ENCODE measurements at places on chromosomes 5 and 9.

GRCh38 chr5:35561396-35561795 is 56.3 kb upstream of the SPEF2 start:
- no peak for DNase-seq

GRCh38 chr9:128607642-128608350 is 48.9 kb downstream of the DYNC2I2 start:
- DNase-seq, result no peak

DNA sequence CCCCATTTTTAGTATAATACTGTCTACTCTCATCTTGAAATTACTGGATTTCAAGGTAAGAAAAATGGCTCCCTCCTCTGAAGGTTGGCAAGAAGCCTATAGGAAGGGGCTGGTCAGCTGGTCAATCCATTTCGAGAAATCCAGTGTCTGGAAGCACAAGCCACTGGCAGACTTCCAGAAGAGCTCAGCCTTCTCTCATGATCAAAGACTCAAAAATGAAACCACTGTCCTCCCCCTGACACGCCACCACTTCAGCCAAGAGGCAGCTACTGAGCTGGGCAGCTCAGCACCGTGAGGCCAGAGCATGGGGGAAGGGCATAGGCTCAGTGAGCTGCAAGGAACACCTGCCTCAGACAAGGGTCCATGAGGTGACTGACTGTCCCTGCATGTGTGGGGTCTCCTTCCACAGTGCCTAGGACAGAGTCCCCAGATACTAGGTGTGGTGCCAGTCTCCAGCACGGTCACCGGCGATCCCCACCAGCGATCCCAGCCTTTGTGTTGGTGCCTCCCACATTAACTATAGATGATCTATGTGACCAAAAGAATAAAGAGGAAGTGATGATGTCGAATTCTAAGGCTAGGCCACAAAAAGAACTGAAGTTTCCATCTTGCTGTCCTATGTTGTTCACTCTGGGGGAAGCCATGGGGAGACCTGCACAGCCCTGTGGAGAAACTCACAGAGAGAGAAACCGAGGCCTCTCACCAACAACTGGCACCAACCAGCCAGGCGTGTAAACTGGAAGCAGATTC is 100.1 kb upstream of the LRRTM2 start:
- DNase-seq, result no peak

- no peak for DNase-seq
Measured at GRCh38 chr9:33939924-33940874, 108.5 kb downstream of the UBAP2 start.

GRCh38 chr9:130116346-130116745 is 55.9 kb upstream of the NCS1 start:
- no peak for DNase-seq

DNA sequence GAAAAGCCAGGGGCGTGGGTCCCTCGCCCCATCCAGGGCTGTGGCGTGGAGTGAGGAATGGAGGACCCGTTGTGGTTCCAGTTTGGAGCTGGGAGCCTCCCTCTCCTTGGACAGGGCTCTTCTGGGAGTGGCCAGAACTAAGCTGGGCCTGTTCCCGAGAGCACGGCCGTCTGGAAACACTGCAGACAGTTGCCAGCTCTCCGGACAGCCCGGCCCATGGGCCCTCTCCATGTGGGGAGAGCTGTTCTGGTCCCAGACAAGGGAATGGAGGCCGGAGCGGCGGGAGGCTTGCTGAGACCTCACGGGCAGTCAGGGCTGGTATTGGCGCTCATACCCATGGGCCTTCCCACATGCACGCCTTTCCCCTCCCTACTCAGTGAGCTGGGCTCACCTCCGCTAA is 45.2 kb upstream of the FCN2 start:
- no peak for DNase-seq

- DNase-seq, result no peak
Measured at GRCh38 chr9:37417857-37418618, 4.5 kb upstream of the GRHPR start.

GRCh38 chr9:24439456-24439855 is 106.2 kb downstream of the IZUMO3 start:
- no peak for DNase-seq

DNA sequence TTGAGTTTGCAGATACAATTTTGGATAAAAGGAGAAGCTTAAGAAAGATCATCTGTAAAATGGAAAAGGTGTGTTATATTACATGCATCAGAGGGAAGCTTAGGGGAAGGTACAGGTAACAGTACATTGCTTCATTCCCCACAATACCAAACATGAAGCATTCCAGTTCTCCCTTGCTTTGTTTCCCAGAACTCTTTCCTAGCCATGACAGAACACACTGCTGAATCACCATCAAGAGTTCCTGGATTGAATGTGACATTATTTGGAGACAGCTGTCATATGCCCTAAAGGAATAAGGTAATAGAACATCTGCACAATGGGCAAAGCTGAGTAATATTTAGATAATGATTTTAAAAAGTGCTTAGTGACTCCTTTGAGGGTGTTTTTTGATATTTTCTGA is 303.5 kb upstream of the ST8SIA4 start:
- DNase-seq, result no peak

- DNase-seq, result no peak
Measured at GRCh38 chr5:132321109-132321721, 27.0 kb downstream of the SLC22A4 start.

GRCh38 chr9:83296123-83296522 is 233.2 kb upstream of the RASEF start:
- DNase-seq, result no peak

DNA sequence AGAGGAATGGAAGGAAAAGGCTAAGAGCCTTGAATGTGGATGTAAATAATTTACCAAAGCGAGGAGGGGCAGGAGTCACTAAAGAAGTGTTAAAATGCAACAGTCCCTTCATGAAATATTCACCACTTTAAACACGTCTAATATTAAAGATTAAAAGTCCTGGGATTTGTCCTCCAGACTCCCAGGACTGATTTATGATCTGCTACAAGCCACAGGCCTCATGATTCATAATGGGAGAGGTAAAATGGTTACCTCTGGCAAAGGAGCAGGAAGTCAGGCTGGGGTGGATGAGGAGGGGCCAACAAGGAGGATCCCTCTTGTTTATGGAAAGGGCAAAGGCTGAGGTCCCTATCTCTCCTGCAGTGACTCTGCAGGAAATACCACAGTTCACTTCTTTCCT is 292.4 kb downstream of the TRIM32 start:
- DNase-seq, result no peak

GRCh38 chr5:102271759-102272158 is 24.3 kb downstream of the SLCO4C1 start:
- DNase-seq, result no peak

DNA sequence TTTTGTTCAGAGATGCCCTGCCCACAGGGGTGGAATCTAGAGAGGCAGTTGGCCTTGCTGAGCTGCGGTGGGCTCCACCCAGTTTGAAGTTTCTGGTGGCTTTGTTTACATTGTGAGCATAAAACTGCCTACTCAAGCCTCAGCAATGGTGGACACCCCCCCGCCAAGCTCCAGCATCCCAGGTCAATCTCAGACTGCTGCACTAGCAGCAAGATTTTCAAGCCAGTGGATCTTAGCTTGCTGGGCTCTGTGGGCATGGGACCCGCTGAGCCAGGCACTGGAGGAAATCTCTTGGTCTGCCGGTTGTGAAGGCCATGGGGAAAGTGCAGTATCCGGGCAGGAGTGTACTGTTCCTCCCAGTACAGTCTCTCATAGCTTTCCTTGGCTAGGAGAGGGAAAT is 55.5 kb downstream of the MINAR2 start:
- no peak for DNase-seq

- no peak for DNase-seq
Measured at GRCh38 chr9:127917603-127918002, 762 bp upstream of the ST6GALNAC4 start.

DNA sequence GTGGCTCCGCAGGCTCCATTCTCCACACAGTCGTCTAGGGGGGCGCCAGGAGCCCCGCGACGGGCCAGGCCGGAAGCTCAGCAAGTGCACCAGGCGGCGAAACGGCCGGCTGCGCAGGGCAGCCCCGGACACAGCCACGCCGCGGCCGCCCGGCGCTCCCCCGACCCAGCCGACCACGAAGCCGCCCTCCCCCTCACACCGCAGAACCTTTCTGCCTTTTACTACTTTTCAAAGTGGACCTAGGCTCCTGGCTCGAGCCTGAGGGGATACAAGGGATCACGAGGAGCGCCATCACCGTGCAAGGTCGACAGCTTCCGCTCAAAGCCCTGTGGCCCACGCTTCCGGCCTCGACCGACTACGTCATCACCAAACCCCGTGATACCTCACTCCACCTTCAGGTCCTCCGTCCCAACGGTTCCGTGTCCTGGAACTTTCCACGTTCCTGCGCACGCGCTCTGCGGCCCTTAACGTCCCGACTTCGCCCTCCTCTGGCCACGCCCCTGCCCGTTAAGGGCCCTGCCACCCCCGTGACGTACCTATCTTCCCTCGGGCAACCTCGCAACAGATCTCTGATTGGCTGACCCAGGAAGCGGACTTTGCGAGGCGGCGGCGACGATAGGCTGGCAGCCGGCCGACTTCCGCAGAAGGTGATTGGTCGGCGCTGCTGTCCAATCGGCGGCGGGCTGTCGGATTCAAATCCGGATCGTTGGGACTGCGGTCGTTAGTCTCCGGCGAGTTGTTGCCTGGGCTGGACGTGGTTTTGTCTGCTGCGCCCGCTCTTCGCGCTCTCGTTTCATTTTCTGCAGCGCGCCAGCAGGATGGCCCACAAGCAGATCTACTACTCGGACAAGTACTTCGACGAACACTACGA is at the start of gene CKS2:
Gene CKS2 (plus strand): TSS at position 721 of the 871 bp plus-strand sequence. CDS start 98 bp downstream, at position 819.
- peak; percentile 99 for DNase-seq

- no peak for DNase-seq
Measured at GRCh38 chr5:53037141-53037859, 48.1 kb downstream of the ITGA2 start.

DNA sequence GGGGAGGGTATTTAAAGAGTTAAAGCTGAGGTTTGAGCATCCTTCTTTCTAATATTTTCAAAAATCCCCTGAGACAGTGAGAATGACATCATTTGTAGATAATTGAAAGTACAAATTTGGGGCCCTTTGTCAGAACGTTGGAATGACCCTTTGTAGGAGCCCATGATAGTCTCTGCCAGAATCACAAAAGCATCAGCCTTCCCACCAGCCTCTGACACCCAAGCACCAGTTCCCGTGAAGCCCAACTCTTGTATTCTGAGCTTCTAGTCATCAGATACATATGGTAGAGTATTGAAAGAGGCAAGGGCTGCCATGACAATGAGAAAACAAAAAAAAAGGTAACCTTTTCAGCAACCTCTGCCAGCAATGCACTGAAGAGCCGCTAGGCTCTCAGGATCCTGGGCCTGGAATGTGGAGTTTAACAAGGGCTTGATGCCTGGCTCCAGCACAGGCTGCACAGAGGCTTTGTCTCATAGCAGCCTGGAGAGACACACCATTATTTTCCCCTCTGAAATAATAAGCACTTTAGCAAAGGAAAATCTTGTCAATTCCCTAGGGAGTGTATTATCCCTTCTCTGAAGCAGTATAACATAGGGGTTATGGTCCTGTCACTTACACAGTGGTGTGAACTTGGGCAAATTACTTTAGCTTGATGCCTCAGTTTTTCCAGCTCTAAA is 114.4 kb downstream of the ZNF608 start:
- no peak for DNase-seq

Data from T-cell (primary cell).